ENCODE measurements at places on chromosomes 7 and 10. TPM values are rescaled to one million over a fixed set of nuclear protein-coding genes. Genes with fewer than 3 reads are reported as not detected.

The TLX1 gene
- 0.11 TPM for total RNA-seq

The TAS2R3 gene
- 0.69 TPM for total RNA-seq

The PDZD7 gene
- total RNA-seq, result 5.1 TPM

The STEAP2 gene
- total RNA-seq, result 8.8 TPM

The HTRA1 gene
- 14.5 TPM for total RNA-seq

The CTTNBP2 gene
- total RNA-seq, result 11.4 TPM

The AGBL3 gene
- 1.7 TPM for total RNA-seq

The NPS gene
- total RNA-seq, result not detected

The FRMPD2 gene
- total RNA-seq, result not detected
